ENCODE measurements at places on chromosomes 4 and X. TPM values are rescaled to one million over a fixed set of nuclear protein-coding genes. Genes with fewer than 3 reads are reported as not detected.

Gene NOA1
- polyA plus RNA-seq: 7.8 TPM

Gene MAGEA12
- polyA plus RNA-seq: not detected

Gene IL1RAPL1
- 0.48 TPM for polyA plus RNA-seq

Gene CSAG1
- not detected for polyA plus RNA-seq

Gene NMU
- polyA plus RNA-seq: not detected

Gene HTR2C
- polyA plus RNA-seq: not detected

Gene ARHGEF38
- not detected for polyA plus RNA-seq

Gene PGAM4
- polyA plus RNA-seq: not detected

All from right cardiac atrium (tissue), 5 donors.